NCI-H187 (cell line): ENCODE measurements at places on chromosomes 12 and 14.

DNA sequence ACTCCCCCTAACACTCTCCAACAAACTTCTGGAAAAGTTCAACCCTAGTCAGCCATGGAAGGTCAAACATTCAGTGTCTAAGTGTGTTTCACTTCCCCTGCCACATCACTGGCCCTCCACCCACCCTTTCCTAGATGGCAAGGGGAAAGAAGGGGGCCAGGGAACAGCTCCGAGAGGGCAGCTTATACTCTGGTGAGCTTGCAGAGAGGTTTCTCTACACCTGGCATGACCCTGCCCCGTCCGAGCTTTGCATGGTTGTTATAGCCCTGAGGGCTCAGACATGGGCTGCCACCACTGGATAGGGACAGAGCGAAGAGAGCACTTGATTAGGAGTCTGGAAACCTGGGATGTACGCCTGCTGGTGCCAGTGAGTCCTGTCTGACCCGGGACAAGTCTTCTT is 4.0 kb downstream of the ACVRL1 start:
- no peak for DNase-seq

- DNase-seq = no peak
Measured at GRCh38 chr14:81682134-81682533, 148.5 kb upstream of the SEL1L start.

GRCh38 chr14:23052182-23052623 is 5.1 kb downstream of the CDH24 start:
- DNase-seq = no peak

GRCh38 chr12:107318806-107319532 is 225.6 kb upstream of the CRY1 start:
- no peak for DNase-seq

DNA sequence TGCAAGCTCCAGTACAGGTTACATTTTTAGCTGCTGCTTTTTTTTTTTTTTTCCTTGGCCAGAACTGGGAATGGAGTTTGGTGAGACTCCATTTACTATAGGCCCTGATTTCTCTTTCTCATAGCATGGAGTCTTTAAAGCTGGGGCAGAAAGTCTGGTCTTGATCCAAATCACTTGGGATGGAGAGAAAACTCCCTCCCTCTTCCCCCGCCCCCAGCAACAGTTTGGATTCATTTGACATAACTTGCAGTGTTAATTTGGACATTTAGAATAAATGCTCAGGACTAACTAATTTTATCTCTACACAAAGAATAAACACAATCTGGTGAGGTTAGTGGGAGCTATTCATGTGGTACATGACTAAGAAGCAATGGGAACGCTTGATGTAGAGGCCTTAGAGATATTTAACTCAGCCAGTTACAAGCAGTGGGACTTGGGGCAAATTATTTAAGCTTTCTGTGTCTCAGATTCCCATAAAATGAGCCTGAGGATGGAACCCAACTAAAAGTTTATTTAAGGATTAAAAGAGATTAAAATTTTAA is 107.3 kb upstream of the ARHGAP5 start:
- no peak for DNase-seq

GRCh38 chr12:4012977-4013968 is 140.1 kb upstream of the PARP11 start:
- DNase-seq = no peak

DNA sequence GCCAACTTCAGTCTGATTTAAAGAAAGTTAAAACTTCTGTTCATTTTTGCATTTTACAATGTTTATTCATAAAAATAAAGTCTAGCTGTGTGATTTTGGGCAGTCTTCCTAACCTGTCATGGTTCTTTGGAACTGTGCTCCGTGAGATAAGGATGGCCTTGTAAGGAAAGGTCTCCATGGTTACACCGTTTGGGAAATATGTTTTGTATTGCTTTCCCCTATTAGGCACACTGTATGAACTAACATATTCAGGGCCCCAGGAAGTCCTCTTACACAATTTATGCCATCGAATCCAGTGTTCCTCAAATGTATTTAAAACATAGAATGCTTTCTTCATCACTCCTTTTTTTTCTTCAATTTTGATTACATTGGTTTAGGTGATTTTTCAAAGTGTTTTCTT is 54.5 kb downstream of the APAF1 start:
- no peak for DNase-seq

GRCh38 chr14:63840981-63841380 is 11.8 kb upstream of the SYNE2 start:
- no peak for DNase-seq

- DNase-seq = no peak
Measured at GRCh38 chr14:95537298-95538089, 2.6 kb downstream of the GLRX5 start.

- DNase-seq = peak; percentile 99
Measured at GRCh38 chr12:124518051-124518932, 49.1 kb downstream of the NCOR2 start.

GRCh38 chr12:59056966-59057365 is 136.7 kb upstream of the LRIG3 start:
- no peak for DNase-seq

- no peak for DNase-seq
Measured at GRCh38 chr14:99282261-99283050, 10.5 kb upstream of the BCL11B start.

GRCh38 chr12:123034022-123034541 is 53.6 kb downstream of the ARL6IP4 start:
- no peak for DNase-seq

DNA sequence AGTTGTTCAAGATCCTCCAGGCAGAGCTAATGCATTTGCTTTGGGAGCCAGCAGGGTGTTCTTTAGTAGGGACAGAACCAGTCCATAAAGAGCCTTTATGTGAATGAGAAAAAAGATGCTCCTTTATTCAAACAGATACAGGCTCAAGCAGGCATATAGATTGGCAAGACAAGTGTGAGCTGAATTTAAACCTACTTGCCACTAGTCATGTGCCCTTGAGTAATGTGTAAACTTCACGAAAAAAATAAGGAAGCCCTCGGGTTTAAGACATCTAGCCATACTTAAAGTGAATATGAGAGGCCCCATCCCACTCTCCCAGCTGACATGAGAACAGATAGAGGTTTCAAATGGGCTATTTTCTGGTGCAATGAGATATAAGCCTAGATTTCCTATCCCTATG is 43.1 kb upstream of the STRAP start:
- DNase-seq = no peak

DNA sequence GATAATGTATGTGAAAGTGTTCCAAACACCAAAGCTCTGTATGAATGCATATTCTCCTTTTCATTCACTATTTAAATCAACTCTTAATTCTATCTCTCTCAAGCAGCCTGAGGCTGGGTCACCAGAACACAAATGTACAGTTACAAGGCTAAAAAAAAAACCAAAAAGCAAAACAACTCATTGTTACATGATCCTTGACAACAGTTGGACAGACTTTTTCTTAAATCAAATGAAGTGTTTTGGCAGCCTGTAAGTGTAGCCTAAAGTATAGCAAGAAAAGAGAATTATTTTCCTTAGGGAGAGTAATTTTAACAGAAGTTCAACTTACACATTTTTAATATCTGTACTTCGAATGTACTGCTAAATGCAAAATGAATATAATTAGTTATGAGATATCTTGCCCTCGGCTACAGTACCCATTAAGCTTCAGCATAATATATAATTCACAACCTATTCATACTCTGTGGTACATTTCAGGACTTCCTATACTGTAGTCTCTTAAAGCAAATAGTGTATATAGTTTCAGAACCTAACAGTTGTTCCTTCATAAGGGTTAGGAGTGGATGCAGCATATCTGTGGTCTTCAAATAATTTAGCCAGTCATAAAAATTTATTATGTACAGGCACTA is 214.0 kb upstream of the BTG1 start:
- no peak for DNase-seq

DNA sequence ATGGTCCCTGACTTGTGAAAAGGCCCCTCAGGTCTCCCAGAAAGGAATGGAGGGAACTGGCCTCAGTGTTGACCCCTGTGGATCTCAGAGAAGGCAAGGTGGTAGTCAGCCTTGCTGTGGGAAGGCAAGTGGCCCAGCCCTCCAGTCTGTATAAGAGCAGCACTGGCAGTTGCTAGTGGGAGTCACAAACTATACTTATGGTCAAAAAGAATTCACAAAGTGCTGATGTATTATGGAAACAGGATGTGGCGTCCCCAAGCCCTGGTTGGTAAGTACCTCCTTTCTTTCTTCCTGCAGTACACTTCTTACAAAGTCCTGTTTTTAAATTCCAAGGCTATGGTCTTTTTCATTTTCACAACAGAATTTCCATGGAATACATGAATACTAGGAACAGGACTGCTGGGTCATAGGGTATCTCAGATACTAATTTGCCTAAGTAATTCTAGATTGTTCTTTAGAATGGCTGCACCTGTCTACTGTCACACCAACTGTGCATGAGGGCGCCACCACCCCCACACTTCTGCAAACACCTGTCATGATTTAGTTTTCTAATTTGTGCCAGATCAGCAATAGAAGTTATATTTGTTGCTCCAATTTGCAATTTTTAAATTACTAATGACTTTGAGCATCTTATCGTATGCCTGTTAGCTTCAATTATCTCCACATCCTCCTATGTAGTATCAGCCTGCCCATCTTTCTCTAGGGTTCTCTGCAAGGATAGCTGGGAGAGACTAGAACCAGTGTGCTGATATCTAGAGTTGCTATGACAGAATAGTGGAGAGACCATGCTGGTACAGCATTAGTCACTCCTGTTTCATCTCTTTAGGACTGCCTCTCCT is 40.7 kb upstream of the TMEM263 start:
- DNase-seq = no peak

- peak; percentile 79 for DNase-seq
Measured at GRCh38 chr14:82403987-82404386, 870.3 kb upstream of the SEL1L start.

GRCh38 chr14:54866588-54866987 is 36.0 kb downstream of the GCH1 start:
- no peak for DNase-seq

- peak; percentile 17 for DNase-seq
Measured at GRCh38 chr14:43003845-43004244, 1397.2 kb downstream of the LRFN5 start.

DNA sequence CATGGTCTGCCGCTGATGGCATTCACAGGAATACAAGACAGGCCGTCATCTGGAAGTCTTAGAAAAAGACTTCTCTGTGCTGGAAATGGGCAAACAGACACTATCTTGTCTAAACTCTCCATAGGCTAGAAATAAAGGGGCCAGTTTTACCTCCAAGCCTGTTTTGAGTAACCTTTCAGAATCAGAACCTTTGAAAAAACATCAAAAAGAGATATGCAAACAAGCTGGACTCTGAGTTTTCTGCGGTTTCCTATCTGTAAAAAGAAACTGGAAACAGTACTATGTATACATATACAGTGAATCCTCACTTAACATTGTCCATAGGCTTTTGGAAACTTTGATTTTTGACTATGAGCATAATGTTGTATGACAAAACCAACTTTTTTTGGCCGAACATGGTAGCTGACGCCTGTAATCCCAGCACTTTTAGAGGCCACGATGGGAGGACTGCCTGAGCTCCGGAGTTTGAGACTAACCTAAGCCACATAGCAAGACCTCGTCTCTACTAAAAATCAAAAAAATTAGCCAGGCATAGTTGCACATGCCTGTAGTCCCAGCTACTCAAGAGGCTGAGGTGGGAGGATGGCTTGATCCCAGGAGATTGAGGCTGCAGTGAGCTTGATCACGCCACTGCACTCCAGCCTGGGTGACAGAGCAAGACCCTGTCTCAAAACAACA is 92.9 kb upstream of the MAX start:
- no peak for DNase-seq

DNA sequence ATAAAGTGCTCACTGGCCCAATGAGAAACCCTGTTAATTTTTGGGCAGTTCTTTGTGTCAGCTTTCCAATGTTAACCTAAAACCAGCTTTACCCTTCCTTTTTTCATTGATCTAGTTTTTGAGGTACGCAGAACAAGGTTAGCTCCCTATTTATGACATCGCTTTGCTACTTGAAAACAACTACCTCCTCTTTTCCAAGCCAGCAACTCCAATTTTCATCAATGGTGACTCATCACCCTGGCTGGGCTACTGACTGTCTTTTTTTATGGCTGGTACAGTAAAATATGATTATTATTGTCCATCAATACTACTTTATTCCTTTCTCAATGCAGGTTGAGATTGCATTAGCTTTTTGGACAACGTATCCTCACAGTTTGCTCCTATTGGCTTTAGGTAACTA is 22.5 kb upstream of the AKAP6 start:
- DNase-seq = no peak

DNA sequence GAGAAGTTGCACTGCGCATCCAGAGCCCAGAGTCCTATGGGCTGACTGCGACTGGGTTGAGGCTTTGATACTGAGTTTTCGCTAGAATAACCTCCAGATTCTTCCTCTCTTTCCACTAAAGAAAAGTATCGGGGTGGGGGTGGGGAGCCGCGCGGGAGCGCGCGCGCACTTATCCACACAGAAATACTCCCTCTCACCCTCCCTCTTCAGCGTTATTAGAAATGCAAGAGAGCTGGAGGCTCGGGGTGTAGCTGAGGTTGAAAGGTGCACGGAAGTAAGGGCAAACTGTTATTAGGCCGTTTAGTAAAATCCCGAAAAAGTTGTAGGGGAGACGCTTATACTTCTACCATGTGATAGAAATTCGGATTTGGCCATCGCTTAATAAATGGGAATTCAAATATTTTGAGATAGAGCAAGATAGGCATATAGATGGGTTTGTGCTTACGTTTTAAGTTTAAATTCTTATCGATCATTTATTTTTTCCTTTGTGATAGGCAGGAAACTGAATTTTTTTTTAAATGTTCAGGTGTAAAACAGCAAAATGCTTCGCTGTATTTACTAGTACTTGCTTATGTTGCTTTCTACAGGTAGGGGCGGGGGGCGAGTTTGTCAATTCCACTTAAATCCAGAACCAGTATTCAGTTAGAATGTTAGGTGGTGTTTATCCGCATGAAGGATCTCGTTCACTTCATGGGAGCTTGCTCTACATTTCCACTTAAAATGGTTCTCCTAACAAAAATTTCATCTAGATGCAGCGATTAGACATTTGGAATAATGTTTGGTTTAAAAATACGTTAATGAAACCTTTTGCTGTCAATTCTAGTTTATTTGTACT is 1.1 kb downstream of the ARHGAP5 start:
- peak; percentile 31 for DNase-seq

DNA sequence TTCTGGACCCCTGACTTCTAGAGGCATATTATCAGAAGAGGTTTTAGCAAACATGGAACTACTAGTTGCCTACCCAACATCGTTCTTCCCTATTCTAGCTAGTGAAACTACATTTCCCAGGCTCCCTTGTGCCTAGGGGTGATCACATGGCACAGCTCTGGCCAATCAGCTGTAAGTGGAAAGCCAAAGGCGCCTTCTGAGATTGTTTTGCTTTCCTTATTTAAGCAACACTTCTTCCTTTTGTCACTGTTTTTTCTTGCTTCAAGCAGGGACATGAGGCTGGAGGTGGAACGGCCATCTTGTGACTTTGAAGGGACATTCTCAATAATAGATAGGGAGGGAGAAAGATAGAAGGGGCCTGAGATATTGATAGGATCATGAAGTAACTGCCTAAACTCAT is 136.7 kb downstream of the ZNF664 start:
- no peak for DNase-seq
